ENCODE measurements at places on chromosomes 2 and 18. TPM values are rescaled to one million over a fixed set of nuclear protein-coding genes. Genes with fewer than 3 reads are reported as not detected.

SLC16A14 gene
- 2.5 TPM for total RNA-seq

KCNG2 gene
- total RNA-seq: not detected

DNA sequence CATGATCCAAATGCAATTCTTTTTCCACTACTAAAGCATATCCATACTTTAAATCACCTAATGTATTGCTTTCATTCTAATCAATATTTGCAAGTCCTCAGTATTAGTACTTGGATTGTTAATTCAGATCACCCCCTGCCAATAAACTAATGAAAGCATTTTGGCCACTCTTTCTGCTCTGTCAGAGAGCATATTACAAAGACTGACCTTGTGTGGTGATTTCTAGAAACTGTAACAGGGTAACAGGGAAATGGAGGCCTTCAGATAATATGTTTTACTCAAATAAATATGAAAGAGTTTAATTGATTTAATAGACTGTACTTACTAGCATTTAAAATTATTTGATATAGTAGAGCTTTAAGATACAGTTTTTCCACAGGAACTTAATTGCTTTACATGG is 453.0 kb downstream of the KCNJ3 start:
- no peak for DNase-seq

GRCh38 chr2:29347774-29348461 is 232.7 kb downstream of the CLIP4 start:
- DNase-seq: no peak

- no peak for DNase-seq
These were observed 5.9 kb downstream of the MDH1 start for GRCh38 chr2:63594660-63595059.

DNA sequence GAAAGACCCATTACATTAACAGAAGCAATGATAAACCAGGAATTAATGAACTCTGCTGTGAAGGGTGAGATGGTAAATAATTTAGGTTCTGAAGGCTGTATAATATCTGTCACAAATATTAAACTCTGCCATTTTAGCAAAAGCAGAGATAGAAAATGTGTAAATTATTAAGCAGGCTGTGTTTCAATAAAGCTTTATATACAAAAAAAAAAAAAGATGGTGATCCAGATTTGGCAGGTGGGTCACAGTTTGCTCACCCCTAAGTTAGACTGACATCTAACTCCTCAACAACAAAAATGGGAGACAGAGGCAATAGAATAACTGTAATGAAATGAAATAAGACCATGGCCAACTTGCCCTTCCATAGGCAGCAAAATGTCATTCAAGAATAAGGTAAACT is 157.3 kb upstream of the FANCL start:
- DNase-seq: no peak

All from left colon (tissue), 2 donors.